ENCODE measurements at places on chromosomes 1 and 21. TPM values are rescaled to one million over a fixed set of nuclear protein-coding genes. Genes with fewer than 3 reads are reported as not detected.

- DNase-seq, result no peak
Measured at GRCh38 chr1:33346927-33347649, 26.2 kb upstream of the A3GALT2 start.

GRCh38 chr1:31745096-31745945, 18.8 kb downstream of the ADGRB2 start:
- peak; percentile 82 for DNase-seq

DNA sequence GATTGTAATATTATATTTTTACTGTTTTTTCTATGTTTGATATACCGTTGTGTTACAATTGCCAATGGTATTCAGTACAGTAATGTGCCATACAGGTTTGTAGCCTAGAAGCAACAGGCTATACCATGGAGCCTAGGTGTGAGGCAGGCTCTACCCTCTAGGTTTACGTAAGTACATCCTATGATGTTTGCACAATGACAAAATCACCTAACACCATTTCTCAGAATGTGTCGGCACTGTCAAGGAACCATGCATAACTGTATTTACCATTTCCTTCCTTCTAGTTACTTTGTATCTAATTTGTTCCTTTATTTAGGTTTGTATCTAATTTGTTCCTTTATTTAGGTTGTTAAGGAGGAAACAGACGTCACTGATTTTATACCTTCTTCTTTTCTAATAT, 9.9 kb downstream of the NPHP4 start:
- no peak for DNase-seq

GRCh38 chr1:22108339-22109105, 34.4 kb downstream of the WNT4 start:
- no peak for DNase-seq

GRCh38 chr1:239025997-239026694, 360.2 kb upstream of the CHRM3 start:
- no peak for DNase-seq

- DNase-seq, result peak; percentile 89
Measured at GRCh38 chr1:1462318-1462966, 9.1 kb upstream of the ATAD3B start.

DNA sequence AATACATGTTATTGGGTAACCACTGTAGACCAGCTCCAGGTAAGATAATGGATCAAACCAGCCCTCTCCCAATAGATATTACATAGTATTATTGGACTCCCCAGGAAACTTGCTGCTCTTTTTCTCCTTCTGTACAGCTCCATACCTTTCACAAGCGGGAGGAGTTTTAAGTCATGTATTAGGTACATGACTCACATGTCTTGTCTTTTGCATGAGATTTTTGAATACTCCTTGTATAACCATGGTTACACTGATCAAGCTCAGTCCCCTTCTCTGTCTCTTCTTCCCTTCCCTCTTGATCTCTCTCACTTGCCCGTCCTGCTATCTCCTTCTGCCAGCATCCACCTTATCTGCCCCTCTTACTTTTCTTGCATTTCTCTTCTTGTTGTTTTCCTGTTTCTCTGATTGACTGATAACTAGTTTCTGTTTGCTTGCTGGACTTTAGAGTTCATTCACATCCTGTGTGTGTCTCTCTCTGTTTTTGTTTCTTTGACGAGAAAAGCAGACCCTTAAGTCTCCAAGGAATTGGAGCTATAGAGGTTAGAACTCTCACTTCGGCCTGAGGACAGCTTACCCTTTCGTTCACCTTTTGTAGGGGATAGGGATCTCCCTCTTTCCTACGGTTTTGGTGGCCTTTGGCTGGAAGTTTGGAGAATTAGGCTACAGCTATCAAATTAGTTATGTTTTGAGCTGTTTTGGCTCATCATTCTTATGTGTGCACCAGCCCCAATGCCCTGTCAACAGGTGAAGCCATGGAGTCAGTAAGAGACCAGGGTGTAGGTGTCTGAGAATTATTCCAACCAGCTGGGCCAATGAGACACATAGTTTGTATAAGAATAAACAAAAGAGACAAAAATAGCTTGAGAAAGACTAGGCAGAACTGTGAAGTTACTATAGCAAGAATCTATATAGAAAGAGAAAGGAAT, 49.0 kb upstream of the ASB17 start:
- no peak for DNase-seq

- DNase-seq, result no peak
Measured at GRCh38 chr1:119112244-119112643, 28.2 kb downstream of the WARS2 start.

DNA sequence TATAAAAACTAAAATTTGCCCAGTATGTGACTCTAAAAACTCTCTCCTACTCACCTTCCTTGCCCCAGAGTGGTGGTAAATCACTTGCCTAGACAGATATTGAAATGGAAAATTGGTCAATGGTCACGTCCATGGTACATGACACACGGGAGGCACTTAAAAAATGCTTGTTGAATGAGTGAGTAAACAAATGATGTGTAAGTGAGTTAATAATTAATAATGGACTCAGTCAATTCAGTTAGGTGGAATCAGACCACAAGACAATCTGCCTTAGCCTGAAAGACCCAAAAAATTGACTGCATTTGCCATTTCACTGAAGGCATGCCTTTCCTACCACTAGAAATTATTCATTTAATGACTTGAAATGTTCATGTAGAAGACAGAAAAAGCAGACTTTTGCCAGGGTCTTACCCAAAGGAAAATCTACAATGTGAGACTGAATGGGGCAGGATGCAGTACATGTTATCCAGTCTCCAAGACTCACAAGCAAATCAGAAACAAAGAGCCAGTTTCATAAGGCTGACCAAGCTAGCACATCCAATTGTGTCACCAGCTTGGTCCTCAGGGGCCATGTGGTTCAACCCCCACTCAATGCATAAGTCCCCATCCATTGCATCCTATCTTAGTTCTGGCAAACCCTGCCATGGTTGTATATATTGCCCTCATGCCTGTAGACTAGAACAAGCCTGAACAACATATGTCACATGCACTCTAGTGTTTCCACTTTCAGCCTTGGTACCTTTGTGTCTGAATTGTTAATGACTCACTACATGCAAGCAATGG, 73.6 kb downstream of the TBX15 start:
- no peak for DNase-seq

- no peak for DNase-seq
Measured at GRCh38 chr1:214300149-214300780, 19.3 kb downstream of the SMYD2 start.

DNA sequence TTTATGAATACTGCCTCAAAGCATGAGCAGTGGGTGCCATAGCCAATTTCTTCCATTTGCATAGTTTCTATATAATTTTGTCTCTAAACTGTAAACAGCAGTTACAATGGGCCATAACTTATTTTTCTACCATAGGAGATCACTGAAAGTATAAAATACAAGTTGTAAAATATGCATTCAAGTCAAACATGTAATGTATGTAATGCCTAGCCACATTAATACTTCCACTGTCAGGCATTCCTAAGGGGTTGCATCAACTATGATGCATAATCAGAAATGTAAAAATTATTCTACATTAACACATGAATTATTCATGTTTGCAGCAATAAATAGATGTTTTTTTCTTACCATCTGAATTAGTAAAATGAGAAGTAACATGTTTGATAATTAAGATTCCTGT, 560.3 kb upstream of the ZP4 start:
- no peak for DNase-seq

- DNase-seq, result peak; percentile 75
Measured at GRCh38 chr1:202154766-202155477, 5.5 kb downstream of the PTPN7 start.

DNA sequence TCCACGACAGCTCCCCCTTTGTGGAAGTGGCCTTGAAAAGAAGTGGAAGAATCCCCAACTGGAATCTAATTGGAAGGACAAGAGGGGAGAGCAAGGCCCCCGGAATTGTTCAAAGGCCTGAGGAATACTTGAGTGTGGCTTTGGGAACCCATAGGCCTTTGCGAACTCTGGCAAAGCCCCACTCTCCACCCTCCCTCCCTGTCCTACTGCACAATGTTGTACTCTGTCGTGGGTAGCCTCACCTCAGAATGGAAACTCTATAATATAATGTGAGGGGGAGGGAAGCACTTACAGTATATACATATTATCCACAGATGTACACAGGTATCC, 28.5 kb downstream of the PLPP3 start:
- DNase-seq, result no peak

- no peak for DNase-seq
Measured at GRCh38 chr1:11527541-11528452, 48.8 kb downstream of the DISP3 start.

GRCh38 chr1:61620536-61620935, 104.4 kb downstream of the TM2D1 start:
- DNase-seq, result no peak

- DNase-seq, result no peak
Measured at GRCh38 chr1:177368255-177368654, 197.5 kb downstream of the BRINP2 start.

Gene MAB21L3
- total RNA-seq, result not detected

Gene LIN9
- 22.4 TPM for total RNA-seq

Gene ZNF593OS
- total RNA-seq, result not detected

Gene RPL11
- 1,774 TPM for total RNA-seq

Gene FCRL4
- not detected for total RNA-seq

Gene SMIM1
- total RNA-seq, result 3.9 TPM

Gene DFFA
- 79.0 TPM for total RNA-seq

Gene PODN
- not detected for total RNA-seq

Gene CFAP45
- 0.63 TPM for total RNA-seq

Gene PIGP
- total RNA-seq, result 35.4 TPM

Gene RUNX1
- 44.6 TPM for total RNA-seq

Measured in OCI-LY7 (cell line).